Small intestine (tissue), 16 donors: ENCODE measurements at places on chromosomes 4 and X. TPM values are rescaled to one million over a fixed set of nuclear protein-coding genes. Genes with fewer than 3 reads are reported as not detected.

DNA sequence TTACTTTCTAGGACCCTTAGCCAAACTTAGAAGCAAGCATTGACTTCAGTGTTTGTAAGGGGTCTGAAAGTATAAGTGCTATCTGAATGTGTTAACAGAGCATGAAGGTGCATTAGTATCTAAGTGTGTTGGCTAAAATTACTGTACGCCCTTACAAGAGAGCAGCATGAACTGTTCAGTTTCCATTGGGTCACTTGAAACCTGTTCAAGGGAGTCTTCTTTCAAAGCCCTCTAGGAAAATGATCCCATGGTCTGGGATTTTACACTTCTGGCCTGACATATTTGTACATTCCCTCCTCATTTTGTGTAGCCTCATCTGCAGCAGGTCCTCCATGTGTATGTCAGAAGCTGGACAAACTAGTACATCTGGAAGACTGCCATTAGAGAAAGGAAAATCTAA lies 3.2 kb downstream of the PRDX4 start:
- H3K4me1 ChIP-seq: no peaks in the 10 kb centered on the region
- no peak overlapping the region for H3K4me3 ChIP-seq
- no peaks in the 10 kb centered on the region for H3K27me3 ChIP-seq
- DNase-seq: no peak

The AKAP14 gene
- not detected for polyA plus RNA-seq

DNA sequence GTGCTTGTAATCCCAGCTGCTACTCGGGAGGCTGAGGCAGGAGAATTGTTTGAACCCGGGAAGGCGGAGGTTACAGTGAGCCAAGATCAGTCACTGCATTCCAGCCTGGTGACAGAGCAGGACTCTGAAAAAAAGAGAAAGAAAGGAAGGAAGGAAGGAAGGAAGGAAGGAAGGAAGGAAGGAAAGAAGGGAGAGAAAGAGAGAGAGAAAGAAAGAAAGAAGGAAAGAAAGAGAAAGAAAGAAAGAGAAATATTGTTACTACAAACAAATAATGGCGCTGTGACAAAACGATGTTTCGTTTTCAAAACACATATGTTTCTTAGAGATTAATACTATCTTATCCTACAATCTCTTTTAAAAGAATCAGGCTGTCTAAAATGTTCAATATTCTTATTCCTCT lies 42.1 kb upstream of the CCDC160 start:
- no peaks in the 10 kb centered on the region for H3K27me3 ChIP-seq
- H3K4me1 ChIP-seq: no peaks in the 10 kb centered on the region
- no peaks in the 10 kb centered on the region for H3K36me3 ChIP-seq
- H3K27ac ChIP-seq: no peak overlapping the region
- no peak overlapping the region for H3K4me3 ChIP-seq
- no peak for DNase-seq

The RS1 gene
- polyA plus RNA-seq: not detected

GRCh38 chrX:1521459-1521956 lies 15.5 kb downstream of the P2RY8 start:
- H3K4me3 ChIP-seq: no peak overlapping the region
- H3K4me1 ChIP-seq: no peaks in the 10 kb centered on the region
- no peaks in the 10 kb centered on the region for H3K36me3 ChIP-seq
- no peaks in the 10 kb centered on the region for H3K27me3 ChIP-seq
- no peak overlapping the region for H3K27ac ChIP-seq

The BANK1 gene
- polyA plus RNA-seq: 1.4 TPM

The IL3RA gene
- 0.54 TPM for polyA plus RNA-seq

The YY2 gene
- polyA plus RNA-seq: 0.95 TPM

DNA sequence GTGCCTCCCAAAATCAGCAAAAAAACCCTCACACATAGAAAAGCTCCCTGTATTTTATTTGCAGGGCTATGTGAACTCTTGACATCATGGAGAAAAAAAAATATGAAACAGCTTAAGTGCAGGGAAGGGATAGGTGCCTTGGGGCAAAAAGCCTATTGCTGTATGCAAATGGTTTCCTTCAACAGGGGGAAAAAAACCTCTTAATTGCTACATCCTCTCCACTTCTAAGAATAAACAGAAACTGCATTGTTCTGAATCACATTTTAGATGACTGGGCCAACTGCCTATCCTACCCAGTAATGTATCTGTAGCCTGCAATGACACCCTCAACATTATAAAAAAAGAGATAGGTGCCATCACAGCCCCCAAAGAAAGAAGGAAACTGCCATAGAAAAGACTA lies 229.4 kb upstream of the GALNTL6 start:
- H3K4me3 ChIP-seq: no peak overlapping the region
- DNase-seq: no peak
- H3K4me1 ChIP-seq: no peaks in the 10 kb centered on the region
- no peaks in the 10 kb centered on the region for H3K27me3 ChIP-seq
- no peaks in the 10 kb centered on the region for H3K36me3 ChIP-seq
